ENCODE measurements at places on chromosomes 5 and 9.

GRCh38 chr5:117588611-117589010 lies 1014.0 kb upstream of the SEMA6A start:
- no peak for DNase-seq

DNA sequence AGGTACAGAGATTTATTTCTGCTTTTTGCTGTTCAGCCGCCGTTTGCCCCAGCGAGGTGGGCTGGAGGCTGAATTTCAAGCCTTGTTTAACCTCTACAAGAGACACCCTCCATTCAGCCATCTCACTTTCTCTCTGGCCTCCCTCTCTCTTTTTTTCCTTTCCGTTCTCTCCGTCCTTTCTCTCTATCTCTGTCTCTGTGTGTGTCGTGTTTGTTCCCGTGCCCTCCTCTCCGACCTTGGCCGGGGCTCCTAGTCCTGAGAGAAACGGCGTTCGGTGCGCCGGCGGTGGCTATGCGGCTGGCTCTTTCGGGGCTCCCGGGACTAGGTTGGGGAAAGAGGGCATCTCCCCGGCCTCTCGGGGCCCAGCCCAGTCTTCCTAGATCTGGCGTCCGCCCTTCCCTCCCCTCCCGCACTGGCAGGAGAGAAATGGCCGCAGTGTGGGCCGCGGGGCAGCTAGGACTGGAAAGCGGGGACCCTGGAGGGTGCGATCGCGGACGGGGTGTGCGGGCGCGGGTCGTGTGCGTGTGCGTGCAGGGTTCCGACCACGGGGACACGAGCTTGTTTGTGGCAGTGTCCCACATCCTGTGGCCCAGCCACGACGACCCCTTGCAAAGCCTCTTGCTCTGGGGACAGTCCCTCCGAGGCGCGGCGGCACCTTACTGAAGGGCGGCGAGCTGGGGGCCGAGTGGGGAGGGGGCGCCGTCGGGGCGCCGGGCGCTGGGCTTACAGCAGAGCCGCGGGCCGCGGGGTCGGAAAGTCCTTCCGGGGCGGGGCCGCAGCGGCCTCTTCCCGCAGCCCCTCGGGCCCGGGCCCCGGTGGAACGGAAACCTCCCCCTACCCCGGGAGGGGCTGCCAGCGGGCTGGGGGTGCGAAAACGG lies 5.7 kb downstream of the LHX2 start:
- no peak for DNase-seq

- DNase-seq: no peak
Measured at GRCh38 chr5:38338455-38338854, 80.1 kb downstream of the EGFLAM start.

DNA sequence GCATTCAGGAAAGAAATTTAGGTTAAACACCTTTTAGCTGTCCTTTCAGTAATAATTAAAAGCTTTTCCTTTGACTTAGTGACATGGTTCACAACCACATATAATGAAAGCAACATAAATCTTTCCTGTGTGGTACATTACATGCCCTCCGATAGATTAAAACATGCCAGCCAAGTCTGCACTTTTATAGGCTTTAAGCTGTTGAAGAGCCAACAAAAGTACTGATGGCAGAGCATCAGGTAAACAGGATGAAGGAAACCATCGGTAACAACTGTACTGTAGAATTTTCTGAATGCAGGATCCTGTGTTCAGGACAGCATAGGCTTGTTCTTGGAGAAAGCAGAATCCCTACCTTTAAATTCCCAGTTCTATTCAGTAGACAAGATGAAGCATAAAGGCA lies 226.6 kb downstream of the MLLT3 start:
- DNase-seq: no peak

DNA sequence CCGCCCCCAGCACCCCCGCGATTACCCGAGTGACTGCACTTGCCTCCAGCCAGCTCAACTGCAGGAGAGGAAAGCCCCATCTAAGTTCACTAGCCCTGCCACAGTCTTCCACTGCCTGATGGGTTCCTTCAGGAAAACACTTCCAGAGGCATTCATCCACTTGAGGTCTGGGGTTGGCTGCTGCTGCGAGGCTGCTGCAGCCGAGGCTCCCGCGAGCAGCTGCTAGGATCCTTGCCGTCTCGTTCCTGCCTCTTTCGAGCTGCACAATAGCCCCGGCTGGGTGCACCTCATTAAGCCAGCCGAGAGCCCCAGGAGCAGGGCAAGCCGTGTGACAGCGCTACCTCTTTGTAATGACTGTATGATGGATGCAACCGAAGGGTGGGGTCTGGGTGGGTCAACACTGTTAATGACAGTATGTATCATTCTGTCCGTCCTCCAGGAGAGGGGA lies 24.2 kb upstream of the ELAVL2 start:
- DNase-seq: peak; percentile 54

DNA sequence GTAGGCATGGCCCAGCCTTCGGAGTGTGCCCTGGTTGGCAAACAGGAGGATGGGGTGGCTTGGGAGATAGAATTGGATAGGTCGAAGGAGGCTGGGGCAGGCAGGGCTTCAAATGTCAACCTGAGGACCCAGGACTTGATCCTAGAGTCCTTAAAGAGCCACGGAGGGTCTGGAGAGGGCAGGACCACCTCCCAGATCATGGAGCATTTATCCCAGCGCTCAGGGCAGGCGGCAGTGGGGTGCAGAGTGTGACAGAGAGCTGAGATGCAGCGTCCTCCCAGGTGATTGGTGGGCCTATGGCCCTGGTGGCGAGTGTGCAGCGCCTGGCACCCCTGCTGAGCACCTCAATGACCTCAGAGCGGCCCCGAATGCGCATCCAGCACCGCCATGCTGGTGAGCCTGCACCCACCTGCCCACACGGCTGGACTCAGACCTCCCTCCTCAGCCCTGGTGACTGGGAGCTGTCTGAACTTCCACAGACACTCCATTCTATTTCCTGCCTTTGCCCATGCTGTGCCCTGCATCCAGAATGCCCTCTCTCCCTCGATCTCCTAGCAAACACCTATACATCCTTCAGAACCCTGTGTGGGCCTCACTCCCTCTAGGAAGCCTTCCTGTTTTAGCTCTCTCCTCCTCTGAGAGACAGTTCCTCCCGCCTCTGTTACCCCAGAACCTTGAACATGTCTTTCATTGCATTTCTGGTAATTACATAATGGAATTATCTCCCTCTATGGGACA lies 6.3 kb downstream of the ADGRD2 start:
- DNase-seq: no peak

DNA sequence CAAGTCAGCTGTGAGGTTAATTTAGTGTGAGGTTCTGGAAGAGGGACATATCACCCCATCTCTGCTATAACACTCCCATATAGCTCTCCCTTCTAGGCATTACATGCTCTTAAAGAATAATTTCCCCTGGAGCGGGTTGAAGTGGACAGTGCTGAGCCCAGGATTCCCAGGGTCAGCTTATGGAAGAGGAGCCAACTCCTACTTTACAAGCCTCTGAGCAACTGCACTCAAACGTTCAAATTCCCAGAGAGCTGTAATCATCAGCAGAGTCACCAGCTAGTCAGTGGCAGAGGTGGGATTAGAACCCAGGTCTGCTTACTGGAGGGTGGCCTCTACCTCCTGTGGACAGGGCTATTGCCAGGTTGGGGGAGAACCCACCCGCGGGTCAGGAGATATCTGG lies 1.4 kb downstream of the NEURL1B start:
- no peak for DNase-seq

DNA sequence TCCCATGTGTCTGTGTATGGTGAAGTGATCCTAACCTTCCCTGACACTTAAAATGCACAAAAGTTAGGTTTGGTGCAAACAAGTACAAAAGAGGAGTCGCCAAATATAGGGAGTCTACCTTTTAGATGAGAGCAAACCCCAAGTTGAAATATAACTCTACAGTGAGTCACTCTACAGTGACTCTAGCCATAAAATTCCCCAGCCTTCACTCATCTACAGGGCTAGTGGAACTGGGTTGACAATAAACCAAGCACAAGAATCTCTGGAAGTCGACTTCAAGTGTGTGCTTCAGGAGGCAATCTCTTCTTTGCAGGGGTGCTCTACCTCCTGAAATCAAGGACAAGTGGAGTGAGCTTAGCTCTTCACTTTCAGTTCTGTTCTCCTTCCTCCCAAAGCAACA lies 3.3 kb downstream of the SHISAL2B start:
- DNase-seq: no peak

- no peak for DNase-seq
Measured at GRCh38 chr9:80498001-80498555, 926.3 kb downstream of the TLE4 start.

GRCh38 chr5:132019337-132019736 lies 7.9 kb upstream of the ACSL6 start:
- DNase-seq: no peak

- DNase-seq: peak; percentile 35
Measured at GRCh38 chr5:74251141-74252035, 389.1 kb downstream of the ENC1 start.

GRCh38 chr5:149228618-149229297 lies 42.9 kb upstream of the AFAP1L1 start:
- peak; percentile 30 for DNase-seq

GRCh38 chr9:98765256-98765655 lies 31.1 kb downstream of the ANKS6 start:
- DNase-seq: no peak

DNA sequence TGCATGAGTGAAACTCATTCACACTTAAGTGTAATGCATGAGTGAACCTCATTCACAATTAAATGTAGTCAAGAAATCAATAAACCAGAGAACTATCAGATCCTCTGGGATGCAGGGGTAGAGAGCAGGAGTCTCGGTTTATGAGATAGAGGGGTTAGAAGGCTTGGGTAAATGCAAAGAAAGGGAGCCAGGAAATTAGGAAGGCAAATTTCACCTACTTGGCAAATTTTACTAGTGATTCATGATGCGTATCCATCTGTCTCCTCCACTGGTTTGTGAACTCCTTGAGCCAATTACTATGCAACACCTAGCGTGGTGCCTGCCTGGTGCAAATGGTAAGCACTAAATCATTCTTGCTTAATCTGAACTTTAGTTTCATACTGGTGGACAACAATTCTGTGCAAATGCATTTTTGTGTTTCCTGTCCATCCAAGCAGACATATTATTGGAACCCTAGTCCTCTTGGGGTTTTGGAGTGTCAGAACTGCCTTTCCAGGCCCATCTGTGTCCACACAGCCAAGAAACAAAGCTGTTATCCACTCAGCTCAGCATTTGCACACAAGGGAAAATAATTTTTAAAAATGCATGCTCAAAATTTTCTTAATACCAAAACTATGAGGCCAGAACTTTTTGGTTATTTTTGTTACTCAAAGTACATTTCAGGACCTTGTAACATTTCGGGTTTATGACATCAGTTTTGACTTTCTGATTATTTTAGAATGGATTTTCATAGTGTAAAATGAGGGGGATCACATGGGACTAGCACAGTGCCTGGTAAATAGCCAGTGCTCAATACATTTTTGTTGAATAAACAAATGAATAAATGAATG lies 5.2 kb downstream of the HAPLN1 start:
- no peak for DNase-seq

DNA sequence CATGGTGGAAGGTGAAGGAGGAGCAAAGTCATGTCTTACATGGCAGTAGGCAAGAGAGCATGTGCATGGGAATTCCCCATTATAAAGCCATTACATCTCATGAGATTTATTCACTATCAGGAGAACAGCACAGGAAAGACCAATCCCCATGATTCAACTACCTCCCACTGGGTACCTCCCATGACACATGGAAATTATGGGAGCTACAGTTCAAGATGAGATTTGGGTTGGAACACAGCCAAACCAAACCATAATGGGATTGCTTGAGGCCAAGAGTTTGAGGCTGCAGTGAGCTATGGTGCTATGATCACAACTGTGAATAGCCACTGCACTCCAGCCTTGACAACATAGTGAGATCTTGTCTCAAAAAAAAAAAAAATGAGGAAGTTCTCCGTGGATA lies 581.8 kb downstream of the TAF11L14 start:
- DNase-seq: no peak

DNA sequence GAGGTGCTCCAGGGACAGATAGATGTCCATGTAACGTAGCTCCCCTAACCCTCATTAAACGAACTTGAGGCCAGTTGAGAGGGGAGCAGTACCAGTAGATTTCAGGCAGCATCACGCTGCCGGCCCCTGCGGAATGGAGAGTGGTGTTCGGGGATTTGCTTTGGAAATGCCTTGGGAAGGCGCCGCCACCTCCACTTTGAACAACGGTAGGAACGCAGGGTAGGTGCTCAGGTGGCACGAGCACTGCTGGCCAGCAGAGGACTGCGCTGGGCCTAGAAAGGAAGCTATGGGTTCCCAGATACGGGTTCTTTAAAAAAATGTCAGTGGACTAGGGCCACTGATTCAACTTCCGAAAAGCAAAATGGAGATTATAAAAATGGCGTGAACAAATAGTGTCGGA lies 271.8 kb downstream of the FANCC start:
- DNase-seq: no peak

DNA sequence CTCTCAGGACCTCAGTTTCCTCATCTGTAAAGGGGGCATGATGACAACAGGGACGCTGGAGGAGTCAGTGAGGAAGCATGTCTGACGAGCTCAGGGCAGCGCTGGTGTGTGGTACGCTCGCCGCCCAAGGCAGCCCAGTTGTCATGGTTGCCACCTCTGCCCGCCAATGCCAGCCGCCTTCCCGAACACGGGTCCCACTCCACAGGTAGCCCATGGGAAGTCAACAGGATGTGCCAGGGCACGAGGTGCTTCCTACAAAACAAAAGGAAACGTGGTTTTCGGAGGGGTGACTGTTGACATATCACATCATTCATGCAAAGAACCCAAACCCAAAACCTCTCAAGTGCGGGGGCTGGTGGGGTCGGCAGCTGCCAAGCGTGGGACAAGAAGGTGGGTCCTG lies 58.1 kb downstream of the NEK6 start:
- no peak for DNase-seq

- peak; percentile 40 for DNase-seq
Measured at GRCh38 chr9:34589636-34590380, at the start of gene CNTFR. CNTFR (minus strand) TSS chr9:34589724; CDS start chr9:34568981, 20,743 bp downstream.

DNA sequence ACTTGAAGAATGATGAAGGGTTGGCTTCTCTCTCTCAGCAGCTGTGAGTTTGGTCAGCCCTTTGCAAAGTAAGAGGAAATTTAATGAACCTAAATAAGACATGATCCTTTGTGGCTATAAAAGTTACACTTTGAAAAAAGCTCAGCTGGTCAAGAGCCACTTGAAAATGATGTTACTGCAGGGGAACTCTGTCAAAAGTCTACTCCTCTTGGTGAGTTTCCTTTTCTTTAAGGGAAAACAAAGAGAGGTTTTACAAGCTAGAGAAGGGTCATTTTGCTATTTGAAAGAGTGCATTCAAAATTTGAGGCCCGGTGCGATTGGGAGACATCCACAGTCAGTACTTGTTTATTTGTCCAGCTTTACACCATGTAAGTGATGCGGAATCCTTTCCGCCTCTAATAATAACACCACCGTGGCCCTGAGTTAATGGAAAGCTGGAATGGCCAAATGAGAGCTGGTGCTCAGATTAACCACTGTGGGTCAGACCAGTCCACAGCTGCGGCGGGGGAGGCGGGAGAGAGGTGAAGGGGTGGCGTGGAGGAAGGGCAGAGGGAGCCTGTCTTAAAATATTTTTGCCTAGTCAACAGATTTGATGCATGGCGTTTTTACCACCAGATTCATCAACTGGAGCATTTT lies 404.0 kb downstream of the TLE4 start:
- DNase-seq: no peak

- no peak for DNase-seq
Measured at GRCh38 chr5:170348137-170348633, 41.0 kb downstream of the KCNMB1 start.

GRCh38 chr5:171413153-171413910 lies 6.1 kb upstream of the FGF18 start:
- no peak for DNase-seq

Measured in endothelial cell (in vitro differentiated cells).